Fibroblast of skin of back (primary cell): ENCODE measurements at places on chromosomes 16 and 17.

DNA sequence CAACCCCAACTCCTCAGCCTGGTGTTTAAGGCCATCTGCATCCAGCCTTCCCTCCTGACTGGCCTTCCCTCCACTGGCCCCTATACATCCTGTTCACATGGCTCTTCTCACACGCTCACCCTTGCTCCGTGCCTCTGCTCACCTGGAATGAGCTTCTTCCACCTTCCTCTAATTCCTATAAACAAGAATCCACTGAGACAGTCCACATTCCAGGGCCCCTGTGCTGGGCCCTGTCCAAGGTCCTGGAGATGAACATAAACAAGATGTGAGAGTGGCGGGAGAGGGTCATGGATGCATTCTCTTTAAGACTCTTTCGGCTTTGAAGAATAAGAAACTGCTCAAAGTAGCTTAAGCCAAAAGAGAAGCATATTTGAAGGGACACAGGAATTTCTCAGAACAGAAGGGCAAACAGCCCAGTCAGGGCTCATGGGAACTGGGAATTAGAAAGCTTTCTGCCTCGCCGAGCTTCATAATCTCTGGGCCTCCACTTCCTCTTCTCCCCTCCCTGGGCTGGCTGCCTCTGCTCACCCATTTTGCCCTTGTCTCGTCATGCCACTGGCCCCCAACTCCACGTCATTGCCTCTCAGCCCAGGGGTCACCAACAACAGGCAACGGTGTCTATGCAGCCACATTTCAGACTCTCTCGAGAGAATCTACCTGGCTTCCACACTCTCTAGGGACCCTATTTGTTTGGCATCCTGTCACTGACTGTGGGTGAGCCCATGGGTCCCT, 13.5 kb downstream of the SPPL2C start:
- peak; percentile 30 for DNase-seq

- DNase-seq = peak; percentile 35
Measured at GRCh38 chr16:84791088-84791487, 28.7 kb upstream of the CRISPLD2 start.

- peak; percentile 92 for DNase-seq
Measured at GRCh38 chr17:41382394-41382793, 288 bp upstream of the KRT34 start.

DNA sequence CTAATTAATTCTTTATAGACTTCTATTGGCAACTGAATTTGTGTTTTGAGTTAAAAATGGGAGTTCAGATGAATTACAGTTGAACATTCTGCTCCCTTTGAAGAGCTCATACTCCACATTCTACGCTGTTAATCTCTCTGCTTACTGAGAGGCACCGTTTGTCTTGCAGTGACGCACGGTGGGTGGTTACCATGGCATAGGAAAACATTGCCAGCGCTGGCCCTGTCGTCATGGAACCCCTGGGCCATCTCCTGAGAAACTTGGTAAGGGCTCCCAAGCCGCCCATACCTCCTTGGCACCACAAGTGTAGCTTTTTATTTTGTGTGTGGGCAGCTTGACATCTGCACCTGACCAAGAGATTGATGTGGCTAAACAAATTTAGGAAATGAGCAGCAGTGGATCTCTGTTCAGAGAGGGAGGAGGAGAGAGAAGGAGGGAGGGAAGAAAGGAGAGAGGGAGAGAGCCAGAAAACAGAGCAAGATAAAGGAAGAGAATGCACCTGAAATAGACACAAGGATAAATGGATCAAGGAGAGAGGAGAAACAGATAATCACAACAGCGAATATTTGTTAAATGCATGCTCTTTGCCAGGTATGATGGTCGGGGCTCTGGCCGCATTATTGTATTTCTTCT, 398.5 kb downstream of the HAPSTR1 start:
- no peak for DNase-seq

DNA sequence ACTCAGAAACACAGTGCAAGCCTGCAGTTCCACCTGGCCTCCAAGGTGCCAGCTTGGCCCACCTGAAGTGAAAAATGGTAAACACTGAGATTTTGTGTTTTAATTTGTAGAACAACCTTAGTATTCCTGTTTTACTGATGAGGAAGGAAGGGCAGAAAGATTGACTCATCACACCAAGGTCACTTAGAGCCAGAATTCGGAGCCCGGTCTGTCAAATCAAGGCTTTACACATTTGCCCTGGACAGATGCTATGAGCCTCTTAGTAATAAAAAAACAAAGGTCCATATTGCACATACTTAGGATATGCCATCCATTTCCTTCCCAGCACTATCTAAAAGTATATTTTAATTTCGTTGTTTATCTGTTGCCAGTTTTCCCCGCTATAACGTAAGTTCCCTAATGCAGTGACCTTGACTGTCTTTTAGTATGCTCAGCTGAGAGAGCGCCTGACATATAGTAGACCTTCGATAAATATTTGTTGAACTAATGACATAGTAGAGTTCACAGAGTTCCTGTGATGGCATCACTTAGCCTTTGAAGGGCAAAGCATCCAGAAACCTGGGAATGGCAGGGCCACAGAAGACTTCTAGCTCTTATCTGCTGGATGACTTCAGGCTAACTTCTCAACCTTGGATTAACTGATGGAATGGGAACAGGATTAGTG, 7.2 kb upstream of the TBKBP1 start:
- DNase-seq = no peak

- peak; percentile 50 for DNase-seq
Measured at GRCh38 chr17:64747938-64748540, 85.9 kb upstream of the SMURF2 start.
